AG08396 (cell line): ENCODE measurements at places on chromosomes 7 and 10.
A peak's percentile ranks its signal among the peaks of the same experiment; 100 is the strongest.

DNA sequence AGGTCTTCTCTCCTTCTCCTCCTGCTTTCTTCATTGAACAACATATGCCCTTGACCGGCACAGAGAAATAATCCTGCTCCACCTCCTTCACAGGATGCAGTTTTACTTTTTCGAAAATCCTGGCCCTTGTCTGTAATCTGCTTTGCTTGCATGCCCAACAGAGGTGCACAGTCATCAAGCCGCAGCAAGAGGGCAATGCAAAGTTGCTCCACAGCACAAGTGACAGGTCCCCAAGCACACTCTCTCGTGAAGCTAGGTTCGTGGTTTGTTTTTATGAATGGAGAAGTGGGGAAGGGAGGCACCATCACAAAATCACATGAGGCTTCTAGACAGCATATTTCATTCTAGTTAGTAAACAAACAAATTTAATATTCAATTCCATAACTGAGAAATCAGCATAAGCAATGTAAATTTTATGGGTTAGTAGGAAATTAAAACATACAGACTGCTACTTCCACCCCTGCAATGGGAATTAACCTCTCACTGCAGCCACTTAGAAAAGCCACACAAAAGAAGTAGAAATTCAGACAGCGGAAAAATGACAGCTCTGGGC is 178.8 kb downstream of the TPK1 start:
- DNase-seq: no peak

- DNase-seq: no peak
Observed at GRCh38 chr7:87510411-87510875, 35.0 kb upstream of the ABCB4 start.

DNA sequence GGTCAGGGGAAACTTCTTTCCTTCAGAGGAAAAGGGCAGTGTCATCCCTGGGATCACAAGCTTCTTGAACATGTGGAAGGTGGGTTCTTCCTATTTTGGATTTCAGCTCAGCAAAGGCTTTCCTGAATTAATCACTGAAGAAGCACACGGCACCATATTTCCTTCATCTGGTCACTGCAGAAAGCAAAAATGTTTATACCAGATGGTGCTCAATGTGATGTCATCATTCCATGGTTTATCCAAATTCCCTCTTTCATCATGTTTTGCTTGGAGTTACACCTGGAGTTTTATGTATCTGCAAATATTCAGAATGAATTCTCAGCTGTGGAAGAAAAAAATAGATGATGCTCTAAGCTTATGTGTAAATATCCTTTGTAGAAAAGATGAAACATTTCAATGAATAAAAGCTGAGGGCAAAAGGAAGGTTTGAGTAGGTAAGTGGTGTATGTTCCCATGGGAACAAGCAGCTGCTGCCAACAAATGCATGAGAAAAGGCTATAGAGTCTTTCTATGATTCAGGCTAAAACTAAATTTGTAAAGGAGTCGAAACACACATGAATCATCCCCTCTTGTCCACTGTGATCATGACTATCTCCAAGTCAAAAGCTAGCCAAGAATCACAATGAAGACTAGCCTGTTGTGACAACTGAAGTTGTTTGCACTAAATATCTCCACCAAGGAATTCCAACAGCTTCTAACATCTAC is 26.9 kb upstream of the BPGM start:
- DNase-seq: peak; percentile 32

DNA sequence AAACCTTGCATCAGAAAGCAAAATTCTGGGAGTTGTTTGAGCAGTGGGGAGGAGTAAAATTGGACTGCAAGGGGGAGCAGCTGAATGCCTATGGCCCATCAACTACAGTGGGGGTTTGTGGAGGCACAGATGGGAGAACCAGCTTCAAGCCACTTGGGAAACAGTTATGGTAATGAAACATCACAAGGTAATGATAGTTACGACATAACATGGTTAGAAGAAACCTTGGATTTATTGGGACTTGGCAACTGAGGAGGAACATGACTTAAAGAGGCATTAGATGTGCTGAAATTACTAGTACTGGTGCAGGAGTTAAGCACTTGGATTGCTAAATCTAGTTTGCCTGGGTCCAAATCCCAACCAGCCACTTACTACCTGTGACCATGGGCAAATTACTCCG is 868.4 kb downstream of the KCNMA1 start:
- no peak for DNase-seq

GRCh38 chr10:48336978-48337599 is 30.6 kb downstream of the MAPK8 start:
- no peak for DNase-seq

DNA sequence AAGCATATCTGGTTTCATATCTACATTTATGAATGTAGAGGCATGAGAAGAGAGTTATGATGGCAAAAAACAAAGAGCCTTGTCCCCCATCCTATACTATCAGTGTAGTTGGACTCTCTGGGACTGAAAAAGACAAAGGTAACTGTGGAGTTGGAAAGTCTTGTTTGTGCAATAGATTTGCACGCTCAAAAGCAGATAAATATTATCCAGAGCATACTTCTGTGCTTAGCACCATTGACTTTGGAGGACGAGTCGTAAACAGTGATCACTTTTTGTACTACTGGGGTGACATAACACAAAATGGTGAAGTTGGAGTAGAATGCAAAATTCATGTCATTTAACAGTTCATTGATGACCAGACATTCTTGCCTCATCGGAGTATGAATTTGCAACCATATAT is 85.2 kb upstream of the EGFR start:
- DNase-seq: no peak

DNA sequence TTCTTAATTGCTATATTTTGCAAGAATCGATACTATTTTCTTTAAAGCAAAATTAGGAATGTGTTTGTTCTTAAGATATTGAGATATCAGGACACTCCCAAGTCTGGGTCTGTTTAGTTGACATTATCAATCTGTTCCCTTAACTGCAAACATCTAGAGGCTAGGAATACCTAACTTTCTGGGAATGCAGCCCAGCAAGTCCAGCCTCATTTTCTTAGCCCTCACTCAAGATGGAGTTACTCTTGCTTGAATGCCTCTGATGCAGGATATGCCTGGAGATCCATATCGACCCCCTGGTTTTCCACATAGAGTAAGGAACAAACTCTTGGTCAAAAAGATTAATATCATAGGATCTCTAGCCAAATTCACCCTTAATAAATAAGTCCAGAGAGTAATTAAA is 305.3 kb upstream of the COBL start:
- no peak for DNase-seq

DNA sequence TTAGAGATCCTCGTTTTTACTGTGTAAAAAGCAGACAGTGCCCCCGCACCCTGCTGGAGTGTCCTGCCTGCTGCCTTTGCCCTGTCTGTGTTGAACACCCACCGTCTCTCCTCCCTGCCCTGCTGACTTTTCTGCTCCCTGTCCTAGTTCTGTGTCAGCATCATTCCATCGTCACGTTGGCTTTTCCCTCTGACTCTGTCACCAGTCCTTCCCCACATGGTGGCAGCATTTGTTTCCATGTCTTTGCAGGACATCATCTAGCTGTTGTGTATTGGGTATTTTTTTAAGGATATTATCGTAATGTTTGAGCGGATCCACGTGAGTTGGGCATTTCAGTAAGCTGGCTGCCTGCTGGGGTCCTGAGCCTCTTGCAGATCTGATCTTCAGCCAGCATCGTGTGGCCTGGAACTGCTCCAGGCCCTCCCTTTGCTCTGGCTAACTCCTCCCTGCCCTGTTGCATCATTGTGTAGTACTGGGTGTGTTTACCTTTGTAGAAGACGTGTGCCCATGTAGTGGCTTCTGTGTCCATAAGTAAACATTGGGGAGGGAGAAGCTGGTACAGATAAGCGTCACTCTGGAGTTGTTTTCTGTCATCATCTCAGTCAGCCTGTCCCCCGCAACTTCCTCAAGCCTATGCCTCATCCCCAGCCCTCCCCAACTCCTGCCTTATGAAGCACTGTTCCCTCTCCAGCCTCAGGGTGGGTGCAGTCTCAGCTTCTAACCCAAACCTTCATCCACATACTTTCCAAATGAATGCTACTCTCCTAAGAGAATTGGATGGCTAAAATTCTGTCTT is 44.3 kb downstream of the TRRAP start:
- peak; percentile 59 for DNase-seq

- peak; percentile 70 for DNase-seq
Observed at GRCh38 chr7:33072471-33072870, 9.9 kb upstream of the NT5C3A start.

DNA sequence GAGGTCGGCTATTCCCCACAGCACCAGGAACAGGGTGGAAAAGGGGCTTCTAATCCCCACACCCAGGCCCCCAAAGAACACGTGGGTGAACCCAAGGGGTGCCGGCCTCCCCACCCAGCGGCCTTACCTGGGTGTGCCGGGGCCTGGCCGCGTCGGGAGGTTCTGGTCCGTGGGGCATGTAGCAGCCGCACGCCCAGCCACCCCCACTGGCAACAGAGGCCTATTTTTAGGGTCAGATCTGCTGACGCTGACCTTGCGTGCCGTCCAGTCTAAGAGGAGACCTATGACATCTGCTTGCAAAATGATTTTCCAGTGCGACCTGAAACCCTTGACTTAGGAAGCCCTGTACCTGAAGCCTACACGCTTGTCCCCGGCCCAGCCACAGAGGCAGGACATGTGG is 38.0 kb upstream of the SAMD8 start:
- DNase-seq: no peak

- DNase-seq: no peak
Observed at GRCh38 chr7:142345811-142346210, 88.0 kb upstream of the PRSS58 start.

GRCh38 chr10:73840056-73840402 is 28.6 kb upstream of the NDST2 start:
- DNase-seq: no peak
